ENCODE measurements at places on chromosomes 6 and 20. TPM values are rescaled to one million over a fixed set of nuclear protein-coding genes. Genes with fewer than 3 reads are reported as not detected.

- DNase-seq, result no peak
These were observed 4.0 kb upstream of the FAM110A start for GRCh38 chr20:829551-829950.

DNA sequence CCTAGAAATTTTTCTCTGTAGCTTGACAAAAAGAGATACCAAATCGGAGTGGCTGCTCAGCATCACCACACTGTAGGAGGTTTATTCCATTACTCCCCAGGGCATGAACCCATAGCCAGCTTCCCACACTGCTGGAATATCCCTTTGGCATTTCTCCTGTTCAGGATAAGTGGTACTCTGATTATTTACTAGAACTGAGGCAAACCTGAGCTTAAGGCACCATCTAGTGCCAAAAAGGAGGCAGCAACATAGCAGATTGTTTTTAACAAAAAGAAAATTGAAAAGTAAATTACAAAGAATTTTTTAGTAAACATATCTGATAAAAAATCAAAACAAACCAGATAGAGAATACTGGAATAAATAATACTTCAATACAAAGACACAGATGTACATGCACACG lies 181.7 kb downstream of the WDR27 start:
- DNase-seq, result no peak

- no peak for DNase-seq
These were observed 12.2 kb upstream of the MANBAL start for GRCh38 chr20:37277253-37277593.

- DNase-seq, result no peak
These were observed 23.7 kb upstream of the MAP3K4 start for GRCh38 chr6:160967833-160968232.

GRCh38 chr6:247351-247750 lies 44.9 kb upstream of the DUSP22 start:
- DNase-seq, result no peak

Gene SLC22A7
- not detected for total RNA-seq

Gene SLC12A5
- 0.51 TPM for total RNA-seq

Gene TRDN
- total RNA-seq, result not detected

Gene MUCL3
- not detected for total RNA-seq

Gene HSPA12B
- total RNA-seq, result 10.2 TPM

Gene MACROD2
- total RNA-seq, result 0.25 TPM

Gene COL11A2
- under 0.01 TPM for total RNA-seq

Gene PBOV1
- total RNA-seq, result not detected

Data from dermis microvascular lymphatic vessel endothelial cell (primary cell).